ENCODE measurements at places on chromosomes 2 and 18.

DNA sequence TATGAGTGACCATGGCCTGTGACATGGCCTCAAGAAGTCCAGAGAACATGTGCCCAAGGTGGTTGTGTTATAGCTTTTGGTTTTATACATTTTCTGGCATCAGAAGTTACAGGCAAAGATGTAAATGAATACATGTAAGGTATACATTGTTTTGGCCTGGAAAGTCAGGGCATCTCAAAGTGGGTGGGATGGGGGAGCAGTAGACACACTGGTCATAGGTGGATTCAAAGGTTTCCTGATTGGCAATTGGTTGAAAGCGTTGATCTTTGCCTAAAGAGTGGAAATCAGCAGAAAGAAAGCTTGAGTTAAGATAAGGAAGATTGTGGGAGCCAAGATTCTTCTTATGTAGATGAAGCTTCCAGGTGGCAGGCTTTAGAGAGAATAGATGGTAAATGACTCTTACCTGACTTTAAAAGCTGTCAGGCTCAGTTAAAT is 62.1 kb upstream of the DYNAP start:
- no peak for DNase-seq

DNA sequence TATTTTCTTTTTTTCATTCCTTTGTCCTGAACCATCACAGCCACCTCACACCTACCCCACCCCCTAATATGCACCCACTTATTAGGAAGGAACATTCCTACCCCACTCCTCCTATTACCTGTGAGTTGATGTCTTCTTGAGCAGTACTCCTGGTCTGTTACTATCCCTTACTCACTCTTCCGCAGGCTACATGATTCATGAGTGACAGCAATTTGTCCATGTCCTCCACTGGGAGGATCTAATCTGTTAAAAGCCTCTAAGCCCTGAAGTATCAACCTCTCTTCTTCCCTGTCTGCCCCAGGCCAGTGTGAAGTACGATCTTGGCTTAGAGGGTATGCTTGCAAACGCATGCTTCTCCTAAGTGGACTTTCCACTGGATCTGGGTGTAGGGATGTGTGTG is 75.6 kb upstream of the RFX8 start:
- DNase-seq: no peak

DNA sequence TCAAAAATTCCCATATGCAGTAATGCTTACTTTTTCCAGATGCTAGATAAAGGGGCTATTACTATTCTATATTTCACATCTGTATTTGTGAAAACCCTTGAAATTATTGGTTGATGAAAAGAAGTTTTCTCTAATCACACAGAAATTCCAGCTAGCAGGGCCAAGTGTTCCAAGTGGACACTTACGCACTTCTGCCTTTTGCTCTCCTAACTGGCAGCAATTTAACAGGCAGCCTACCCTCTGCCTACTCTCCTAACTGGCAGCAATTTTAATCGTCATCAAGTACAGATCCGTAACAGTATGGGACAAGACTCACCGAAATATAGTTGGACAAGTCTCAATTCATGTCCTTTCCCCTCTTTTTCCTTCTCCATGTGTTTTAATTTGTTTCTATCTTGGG is 12.0 kb downstream of the LRRC30 start:
- no peak for DNase-seq

DNA sequence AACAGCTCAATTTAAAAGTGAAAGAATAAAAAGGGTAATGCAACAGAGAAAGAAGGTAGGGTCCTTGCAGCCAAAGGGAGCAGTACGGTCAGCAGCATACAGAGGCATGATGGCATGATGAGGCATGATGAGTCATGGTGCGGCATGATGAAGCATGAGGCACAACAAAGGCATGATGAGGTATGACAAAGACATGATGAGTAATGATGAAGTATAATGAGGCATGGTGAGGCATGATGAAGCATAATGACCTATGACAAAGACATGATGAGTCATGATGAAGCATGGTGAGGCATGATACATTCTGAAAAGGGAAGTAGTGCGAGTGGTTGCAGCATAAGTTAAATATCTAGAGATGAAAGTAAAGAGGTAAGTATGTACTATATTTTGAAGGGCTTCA is 673.2 kb downstream of the TMEM182 start:
- DNase-seq: no peak

- no peak for DNase-seq
Observed at GRCh38 chr18:10349561-10349960, 104.9 kb upstream of the APCDD1 start.

- no peak for DNase-seq
Observed at GRCh38 chr2:30492619-30493018, 45.6 kb downstream of the LCLAT1 start.

- DNase-seq: no peak
Observed at GRCh38 chr2:187942876-187943275, 348.8 kb upstream of the GULP1 start.

- DNase-seq: no peak
Observed at GRCh38 chr2:218961229-218961628, 1.8 kb downstream of the CDK5R2 start.

- DNase-seq: peak; percentile 90
Observed at GRCh38 chr2:85437488-85438200, 19.1 kb downstream of the SH2D6 start.

DNA sequence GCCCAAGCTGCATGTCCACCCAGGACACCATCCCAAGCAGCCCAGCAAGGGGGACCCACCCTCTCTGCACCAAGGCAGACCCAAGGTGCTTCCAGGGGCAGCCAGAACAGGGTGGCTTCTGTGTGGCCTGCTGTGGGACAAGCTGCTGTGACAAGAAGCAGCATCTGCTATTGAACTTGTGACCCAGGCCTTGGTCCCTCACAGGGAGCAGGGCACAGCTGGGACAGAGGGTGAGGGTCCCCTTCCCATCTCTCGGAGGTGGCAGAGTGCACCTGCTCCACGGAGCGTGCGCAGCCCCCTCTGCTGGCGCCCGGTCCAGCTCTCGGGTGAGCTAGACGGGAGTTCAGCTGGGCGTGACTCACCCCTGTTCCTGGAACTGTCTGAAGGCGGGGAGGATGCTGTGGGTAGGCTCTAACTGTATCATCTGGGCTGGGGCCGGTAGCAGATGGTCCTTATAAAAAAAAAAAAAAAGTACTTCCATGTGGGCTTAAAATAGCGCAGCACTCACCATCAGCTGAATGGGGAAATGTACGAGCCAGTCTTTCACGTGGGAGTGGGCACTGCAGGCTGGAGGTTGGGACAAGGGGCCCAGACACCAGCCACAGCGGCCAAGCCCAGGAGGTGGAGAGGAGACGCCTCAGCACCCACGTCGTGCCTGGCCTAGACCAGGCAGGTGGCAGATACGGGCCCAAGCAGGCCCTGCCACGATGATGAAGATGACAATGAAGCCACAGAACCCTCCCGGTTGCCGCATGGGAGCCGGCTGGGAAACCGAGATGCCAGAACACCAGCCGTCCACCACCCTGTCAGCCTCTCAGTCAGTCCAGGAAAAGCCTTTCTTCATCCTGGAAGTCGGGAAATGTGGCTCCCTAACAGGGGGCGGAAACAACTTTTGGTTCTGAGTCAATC is 136.8 kb upstream of the ID2 start:
- peak; percentile 63 for DNase-seq

DNA sequence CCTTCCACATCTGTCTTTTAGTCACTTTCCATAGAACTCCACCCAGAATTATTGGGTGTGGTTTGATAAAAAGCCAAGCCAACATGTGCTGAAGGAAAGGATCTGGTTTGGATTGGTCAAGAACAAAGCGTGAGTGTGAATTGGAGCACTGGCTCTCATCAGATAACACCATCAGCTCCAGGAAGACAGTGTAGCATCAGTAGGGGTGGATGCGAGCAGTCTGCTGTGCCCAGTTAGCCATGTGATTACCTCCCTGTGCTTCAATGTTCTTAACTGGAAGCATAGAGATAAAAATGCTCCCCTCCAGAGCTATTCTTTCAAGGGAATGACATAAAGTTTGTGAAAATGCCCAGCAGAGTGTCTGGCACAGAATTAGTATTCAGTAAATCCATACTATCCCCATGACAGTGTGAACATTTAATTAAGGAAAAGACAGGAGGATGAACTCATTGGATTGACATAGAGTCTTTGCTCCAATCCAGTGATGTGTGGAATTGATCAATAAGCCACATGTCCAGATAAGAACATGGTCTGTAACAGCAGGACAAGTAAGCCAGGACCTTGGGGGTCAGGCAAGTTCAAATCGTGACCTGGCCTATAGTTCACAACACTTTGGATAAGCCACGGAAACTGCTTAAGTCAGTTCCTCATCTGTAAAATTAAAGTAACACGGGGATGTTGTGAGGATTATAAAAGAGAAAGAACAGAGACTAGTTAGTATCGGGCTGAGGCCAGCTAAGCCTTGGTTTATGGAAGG is 68.0 kb downstream of the FAM124B start:
- no peak for DNase-seq

DNA sequence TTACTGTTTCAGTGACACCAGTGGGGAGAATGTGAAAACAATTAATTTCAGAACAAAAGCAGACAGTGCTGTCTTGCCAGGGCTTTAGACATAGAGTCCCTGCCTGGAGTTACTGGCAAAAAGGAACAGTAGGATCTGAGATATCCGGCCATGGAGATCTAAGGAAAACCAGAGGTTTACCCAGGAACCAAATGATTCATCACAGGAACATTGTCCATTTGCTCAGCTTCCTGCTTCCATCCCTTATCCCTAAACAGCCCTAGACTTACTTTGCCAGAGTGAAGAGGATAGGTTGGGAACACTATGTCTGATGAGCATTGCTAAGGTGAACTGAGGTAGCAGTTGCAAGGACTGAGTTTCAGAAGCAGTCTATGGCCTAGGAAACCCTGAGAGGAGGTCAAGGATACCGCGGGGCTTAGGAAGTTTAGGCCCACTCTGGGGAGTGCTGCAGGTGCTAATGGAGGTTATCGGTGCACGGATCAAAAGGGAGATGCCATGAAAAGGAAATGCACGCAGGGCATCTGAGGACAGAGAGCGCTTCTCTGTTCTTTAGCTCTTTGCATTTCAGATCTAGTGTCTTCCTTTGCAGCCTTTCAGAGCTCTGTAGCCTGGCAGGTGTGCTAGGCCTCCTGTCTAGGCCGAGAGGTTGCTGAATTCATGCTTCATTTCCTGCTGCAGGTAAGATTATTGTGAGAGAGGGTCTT is 223.9 kb downstream of the CDCA7 start:
- no peak for DNase-seq

GRCh38 chr2:6309415-6310255 is 556.1 kb downstream of the CMPK2 start:
- DNase-seq: no peak

- DNase-seq: no peak
Observed at GRCh38 chr2:86314125-86314524, 23.3 kb downstream of the REEP1 start.

DNA sequence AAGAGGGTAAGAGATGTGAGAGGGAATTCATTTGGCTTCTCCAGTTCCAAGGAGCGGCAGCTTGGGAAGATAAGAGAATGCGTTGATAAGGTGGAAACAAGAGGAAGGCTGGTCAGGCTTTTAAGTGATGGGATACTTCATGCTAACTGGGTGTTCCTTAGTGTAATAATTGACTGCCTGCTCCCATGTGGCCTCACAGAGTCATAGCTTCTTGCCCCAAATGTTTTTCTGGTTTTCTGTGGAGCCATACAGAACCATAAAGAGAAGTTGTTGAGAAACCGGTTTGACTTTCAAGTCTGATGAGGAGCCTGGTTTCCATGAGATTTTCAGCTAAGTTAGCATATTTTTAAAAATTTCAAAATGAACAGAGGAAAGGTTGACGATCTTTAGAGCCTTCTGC is 97.5 kb upstream of the ZFP36L2 start:
- DNase-seq: no peak

DNA sequence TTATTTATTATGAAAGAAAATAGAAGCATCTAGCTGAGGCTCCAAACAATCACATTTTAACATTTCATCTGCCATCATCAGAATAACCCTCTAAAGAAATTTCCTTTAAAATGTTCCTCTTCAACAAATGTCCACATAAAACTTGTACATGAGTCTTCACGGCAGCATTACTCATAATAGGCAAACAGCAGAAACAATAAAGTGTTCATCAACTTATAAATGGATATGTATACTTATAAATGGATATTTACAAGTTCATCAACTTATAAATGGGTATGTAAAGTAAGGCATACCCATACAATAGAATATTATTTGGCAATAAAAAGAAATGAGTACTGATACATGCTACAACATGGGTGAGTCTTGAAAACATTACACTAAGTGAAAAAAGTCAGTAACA is 33.5 kb upstream of the ASNSD1 start:
- DNase-seq: no peak

- no peak for DNase-seq
Observed at GRCh38 chr2:153388246-153388645, 90.3 kb downstream of the RPRM start.

- no peak for DNase-seq
Observed at GRCh38 chr2:187920511-187920910, 366.3 kb upstream of the TFPI start.

DNA sequence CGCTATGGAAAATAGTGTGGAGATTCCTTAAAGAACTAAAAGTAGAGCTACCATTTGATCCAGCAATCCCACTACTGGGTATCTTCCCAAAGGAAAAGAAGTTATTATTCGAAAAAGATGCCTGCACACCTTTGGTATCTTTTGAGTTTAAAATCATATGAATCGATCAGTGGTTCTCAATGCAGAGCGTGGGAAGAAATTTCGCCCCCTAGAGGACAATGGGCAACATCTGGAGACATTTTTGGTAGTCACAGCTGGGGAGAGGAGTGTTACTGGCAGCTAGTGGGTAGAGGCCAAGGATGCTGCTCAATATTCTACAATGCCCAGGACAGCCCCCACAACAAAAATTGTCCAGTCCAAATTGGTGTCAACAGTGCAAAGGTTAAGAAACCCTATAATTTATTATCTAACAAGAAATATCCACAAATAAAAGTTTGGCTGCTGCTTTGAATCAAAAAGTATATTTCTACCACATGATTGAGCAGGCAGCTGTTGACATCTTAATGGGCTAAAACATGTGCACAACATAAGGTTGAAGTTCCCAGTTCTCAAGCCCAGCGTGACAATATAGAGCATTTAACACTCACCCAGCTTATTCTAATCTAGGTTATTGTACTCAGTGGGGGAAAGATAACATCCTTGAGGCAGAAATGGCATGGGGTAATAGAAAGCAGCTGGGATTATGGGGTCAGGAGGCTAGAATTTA is 425.7 kb downstream of the LRATD1 start:
- no peak for DNase-seq

DNA sequence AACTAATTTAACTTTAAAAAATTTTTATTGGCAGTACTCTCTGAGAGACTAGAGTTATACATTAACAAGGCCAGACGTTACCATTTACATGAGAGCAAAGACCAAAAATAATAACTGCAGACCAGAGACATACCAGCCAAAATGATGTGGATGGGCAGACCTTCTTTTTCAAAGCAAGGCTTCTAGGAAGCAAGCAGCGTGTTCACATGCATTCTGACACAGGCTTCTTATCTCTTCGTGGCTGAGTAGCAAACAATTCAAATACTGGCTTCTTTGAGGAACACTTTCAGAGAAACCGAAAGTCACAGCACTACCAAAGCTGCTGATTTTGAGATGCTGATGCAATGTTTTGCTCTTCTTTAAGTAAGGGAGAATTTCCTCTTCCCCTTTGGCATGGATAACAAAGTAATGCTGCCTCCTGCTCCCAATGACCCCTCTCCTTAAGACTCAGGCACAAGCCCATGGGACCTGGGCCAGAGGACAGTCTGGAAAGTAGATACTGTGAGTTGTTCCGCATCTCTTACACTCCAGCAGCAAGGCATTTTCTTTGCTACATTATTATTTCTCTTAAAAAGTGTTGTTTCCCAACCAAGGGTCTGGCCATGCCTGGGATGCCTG is 181.9 kb downstream of the MREG start:
- DNase-seq: no peak

- no peak for DNase-seq
Observed at GRCh38 chr2:199875400-199875799, 24.4 kb upstream of the FTCDNL1 start.
